ENCODE measurements at places on chromosomes 2 and 18.

GRCh38 chr2:198282061-198282460 is 477.7 kb downstream of the PLCL1 start:
- no peak for DNase-seq

- peak; percentile 83 for DNase-seq
These were observed 1.6 kb downstream of the KANSL1L start for GRCh38 chr2:210169516-210170195.

- DNase-seq = no peak
These were observed 519.3 kb upstream of the ID2 start for GRCh38 chr2:8162552-8162951.

DNA sequence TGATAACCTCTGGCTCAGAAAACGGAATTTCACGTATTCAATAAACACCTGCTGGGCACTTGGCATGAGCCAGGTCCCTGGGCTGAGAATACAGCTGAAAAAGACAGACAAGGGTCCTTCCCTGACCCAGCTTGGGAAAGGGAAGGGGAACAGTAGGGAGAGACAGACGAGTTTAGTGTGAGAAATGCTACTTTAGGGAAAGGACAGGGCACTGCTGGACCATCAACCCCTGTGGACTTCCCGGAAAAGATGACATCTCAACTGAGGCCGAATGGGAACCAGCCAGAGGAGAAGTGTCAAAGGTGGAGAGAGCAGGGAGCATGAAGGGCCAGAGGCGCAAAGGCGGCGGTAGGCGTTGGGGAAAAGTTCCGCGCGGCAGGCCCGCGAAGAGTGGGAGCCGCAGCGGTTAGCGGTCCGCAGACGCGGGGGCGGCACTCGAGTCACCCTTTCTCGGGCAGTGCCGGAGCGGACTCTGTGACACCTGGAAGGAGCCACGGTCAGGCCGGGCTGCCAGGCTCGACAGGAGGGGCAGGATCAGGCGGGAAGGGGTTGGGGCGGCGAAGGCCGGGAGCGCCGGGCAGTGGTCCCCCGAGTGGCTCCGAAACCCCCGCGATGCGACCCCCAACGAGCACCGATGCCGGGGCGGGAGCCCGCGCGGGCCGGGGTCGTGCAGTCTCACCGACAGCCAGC is 519 bp downstream of the TEX261 start:
- peak; percentile 54 for DNase-seq

DNA sequence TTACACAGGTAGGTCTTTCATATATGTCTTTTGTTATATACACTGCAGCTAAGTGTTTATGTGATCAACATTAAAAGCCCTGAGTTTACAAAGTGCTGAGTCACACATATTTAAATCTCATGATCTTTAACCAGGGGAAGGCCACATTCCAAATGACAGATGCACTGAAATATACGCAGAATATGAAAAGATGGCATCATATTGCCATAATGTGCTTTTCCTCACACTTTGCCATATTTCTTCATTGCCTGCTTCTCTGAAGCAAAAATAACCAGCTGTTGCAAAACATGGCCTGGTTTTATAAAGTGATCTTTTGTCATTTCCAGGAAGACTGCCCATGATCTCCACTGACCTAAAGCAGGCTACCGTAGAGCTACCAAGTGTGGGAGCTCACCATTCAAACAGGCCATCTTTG is 93.5 kb upstream of the MAPRE2 start:
- DNase-seq = no peak

DNA sequence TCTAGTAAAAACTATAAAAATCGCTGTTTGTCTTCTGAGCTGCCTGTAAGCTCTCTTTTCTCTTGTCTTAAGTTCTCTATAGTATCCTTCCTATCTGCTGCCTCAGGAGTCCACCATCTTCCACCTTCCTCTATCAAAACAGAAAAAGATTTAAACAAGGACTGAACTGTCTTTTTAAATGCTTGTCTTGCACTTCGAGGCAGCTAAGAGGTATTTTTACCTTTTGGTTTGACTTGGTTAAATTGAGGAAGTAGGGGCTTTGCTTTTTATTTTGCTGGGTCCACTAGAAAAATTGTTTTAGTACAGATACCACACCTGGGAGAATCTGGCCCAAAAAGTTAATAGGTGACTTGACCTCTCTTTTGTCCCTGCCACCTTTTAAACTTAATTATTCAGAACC is 12.2 kb downstream of the SESTD1 start:
- no peak for DNase-seq

GRCh38 chr18:22348521-22349316 is 69.0 kb downstream of the CTAGE1 start:
- DNase-seq = no peak

GRCh38 chr2:201882353-201883090 is 76.2 kb downstream of the CDK15 start:
- DNase-seq = peak; percentile 84

DNA sequence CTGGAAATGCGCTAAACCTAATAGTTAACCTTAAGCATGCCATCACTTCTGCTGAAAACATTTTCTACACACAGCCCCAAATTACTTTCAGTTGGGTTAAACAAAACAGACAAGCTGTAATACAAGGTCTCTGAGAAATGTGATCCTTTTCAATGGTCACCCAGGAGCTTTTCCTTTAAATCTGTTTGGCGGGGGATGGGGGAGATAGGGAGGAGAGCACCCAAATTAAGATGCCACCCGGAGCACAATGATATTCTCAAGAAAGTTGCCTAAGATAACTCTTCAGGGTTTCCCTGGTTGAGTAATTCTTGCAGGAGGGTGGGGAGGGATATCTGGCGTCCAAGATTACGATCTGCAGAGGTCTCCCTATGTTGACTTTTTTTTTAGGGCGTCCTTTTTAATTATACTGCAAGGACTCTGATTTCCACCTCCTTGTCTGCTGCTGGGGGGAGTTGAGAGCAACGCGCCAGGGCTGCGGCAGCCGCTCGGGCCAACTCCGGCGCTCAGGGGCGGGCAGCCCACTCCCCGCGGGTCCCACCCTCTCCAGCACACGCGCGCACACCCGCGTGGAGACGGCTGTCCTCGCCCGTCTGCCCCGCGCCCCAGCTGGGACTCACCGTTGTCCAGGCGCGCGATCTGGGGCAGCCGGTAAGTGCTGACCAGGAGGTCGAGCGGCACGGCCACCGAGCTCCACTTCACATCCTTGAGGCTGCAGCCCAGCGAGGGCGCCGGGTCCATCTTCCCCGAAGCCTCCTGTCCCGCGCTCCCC is 807 bp downstream of the GAREM1 start:
- DNase-seq = peak; percentile 33

DNA sequence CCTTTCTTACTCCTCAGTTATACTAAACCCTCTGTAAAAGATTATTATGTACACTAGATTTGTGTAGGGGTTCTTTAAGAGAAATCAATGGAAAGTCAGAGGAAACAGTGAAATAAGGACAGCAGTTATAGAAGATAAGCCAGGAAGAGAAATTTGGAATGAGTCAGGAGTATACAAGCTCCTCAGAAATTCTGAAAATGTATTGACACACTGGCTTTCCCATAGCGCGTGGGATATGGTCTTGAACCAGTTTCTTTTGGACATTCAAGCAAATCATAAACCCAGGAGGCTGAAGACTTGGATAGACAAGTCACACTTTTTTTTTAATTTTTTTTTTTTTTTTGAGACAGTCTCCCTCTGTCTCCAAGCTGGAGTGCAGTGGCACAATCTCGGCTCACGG is 316.1 kb upstream of the MMADHC start:
- no peak for DNase-seq

DNA sequence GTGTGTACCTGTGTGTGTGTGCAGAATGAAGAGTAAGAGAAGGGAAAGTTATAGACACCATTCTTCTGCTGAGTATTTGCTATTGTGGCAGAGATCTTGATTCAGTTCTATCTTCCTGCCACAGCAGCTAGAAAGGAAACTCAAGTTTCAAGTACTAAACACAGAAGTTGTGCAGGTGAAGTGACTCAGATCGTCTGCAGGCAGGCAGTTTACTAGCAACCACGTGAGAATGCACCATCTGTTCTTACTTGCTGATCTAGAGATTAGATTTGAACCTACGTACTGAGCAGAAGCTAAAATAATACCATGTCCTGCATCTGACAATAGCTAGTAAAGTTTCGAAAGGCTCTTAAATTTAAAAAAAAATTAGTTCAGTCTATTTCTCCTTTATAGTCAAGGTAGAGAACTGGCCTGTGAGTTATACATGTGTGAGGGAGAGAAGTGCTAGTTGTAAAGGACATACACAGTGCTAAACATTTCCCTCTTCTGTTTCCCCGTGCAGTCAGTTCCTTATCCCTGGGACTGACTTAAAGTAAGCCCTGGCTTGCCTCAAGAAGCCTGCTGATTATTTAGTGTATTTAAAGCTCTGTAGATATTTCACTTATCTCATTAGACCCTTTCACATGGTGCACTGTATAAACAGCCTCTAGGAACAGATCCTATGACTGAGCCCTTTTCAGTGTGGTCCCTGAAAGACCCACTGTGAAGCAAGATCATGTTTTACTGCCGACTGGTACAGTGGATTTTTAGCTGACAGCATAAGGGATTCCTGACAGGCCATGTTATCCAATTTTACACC is 45.0 kb downstream of the SLC38A11 start:
- no peak for DNase-seq

GRCh38 chr2:227388537-227389011 is 825 bp upstream of the SCYGR1 start:
- no peak for DNase-seq

DNA sequence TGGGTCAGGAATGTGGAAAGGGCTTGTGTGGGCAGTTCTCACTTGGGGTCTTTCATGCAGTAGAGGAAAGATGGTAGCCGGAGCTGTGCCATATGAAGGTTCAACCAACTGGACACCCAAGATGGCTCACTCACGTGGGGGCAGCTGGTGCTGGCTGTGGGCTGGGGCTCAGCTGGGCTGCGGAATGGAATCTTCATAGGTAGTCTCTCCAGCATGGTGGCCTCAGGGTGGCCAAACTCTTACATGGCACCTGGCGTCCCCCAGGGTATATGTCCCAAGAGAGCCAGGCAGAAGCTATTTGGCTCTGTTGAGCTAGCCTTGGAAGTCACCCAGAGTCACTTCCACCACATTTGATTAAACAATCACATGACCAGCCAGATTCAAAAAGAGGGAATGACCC is 163.1 kb upstream of the KLHL29 start:
- no peak for DNase-seq

- DNase-seq = peak; percentile 65
These were observed 41.8 kb downstream of the TGFBRAP1 start for GRCh38 chr2:105287692-105288091.

GRCh38 chr2:10608273-10608672 is 81.5 kb downstream of the NOL10 start:
- DNase-seq = no peak

GRCh38 chr2:84498150-84498799 is 18.0 kb upstream of the DNAH6 start:
- DNase-seq = no peak

DNA sequence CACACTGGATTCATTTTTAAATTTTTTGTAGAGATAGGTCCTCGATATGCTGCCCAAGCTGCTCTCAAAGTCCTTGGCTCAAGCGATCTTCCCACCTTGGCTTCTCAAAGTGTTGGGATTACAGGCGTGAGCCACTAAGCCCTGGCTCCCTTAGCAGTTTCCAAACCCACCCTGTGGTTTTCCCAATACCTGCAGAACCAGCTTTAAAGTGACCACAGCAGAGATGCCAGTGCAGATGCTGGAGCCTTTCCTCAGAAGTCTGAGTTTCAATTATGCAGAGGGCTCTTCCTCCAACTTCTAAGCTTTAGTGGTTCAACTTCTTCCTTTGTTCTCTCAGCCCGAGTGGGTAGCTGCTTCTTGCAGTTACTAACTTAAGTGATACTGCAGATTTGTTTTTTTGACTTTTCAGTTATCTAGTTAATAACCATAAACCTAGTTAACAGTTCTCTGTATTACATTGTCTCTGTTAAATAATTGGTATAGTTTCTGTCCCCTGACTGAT is 8.1 kb upstream of the HAAO start:
- DNase-seq = no peak

GRCh38 chr2:240956171-240956934 is 42.1 kb upstream of the SNED1 start:
- DNase-seq = no peak

GRCh38 chr2:105925390-105925789 is 180.7 kb downstream of the NCK2 start:
- DNase-seq = no peak

DNA sequence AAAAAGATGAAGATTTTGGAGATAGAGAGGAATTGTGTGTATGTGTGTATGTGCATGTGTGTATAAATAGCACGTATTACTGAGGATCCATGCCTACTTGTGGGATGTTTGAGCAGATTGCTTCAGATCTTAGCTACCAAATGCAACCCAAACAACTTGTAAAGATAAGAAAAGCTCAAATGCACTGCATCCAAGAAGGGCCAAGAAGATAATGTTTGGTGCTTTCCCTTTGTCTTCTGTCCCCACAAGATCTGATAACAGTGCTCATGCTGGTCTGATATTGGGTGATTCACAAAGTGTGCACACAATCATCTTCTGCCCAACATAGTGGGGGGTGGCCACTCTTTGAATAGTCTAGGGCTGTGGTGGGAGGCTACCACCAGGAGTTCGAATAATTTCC is 284.8 kb upstream of the CYRIA start:
- no peak for DNase-seq

GRCh38 chr2:216908300-216908699 is 48.4 kb upstream of the TNP1 start:
- no peak for DNase-seq

DNA sequence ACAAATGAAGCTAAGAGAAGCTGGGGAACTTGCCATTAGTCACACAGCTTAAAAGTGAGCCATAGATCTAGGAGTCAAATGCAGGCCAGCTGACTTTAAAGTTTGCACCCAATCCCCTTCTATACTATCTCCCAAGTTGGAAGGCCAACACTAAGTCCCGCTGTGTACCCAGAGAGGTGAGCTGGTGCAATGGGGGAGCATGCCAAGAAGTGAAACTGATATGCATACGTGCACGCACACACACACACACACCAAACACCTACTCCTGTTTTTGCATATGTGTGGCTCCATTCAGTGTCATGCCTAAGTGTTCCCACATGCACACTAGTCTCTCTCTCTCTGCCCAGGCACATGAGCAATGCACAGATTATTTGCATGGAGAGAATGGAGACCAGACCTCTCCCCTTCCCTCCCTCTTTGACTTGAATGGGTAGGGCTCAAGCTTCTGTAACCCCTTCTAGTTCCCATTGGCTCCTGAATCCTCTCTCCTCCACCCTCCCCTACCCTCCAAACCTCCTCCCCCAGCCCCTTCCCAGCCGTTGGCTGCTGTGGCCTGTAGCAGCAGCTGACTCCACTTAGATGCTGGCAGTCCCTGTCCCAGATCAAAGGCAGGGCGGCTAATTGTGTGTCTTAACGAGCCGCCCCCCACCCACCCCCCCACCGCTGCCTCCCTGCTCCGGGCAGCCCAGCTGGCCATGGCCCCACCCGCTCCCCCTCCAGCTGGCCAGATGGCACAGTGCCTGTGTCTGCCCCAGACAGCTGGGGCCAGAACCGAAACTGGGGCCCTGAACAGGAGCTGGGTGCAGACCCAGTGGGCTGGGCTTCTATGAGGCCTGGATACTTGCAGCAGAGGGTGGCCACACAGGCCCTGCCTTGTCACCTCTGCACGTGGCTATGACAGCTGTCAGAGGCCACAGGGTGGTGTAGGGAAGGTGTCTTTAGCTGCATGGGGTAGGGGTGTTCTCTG is 5.6 kb downstream of the WNT10A start:
- no peak for DNase-seq
